CD4-positive, alpha-beta T cell treated with Interleukin-15 for 4 hours (primary cell): ENCODE measurements at places on chromosomes 12 and 14.

GRCh38 chr12:82665142-82665923, 21.4 kb upstream of the TMTC2 start:
- DNase-seq, result no peak

- no peak for DNase-seq
Observed at GRCh38 chr14:99254328-99255009, 17.5 kb downstream of the BCL11B start.

GRCh38 chr14:104895786-104896661, 28.7 kb upstream of the PLD4 start:
- no peak for DNase-seq

DNA sequence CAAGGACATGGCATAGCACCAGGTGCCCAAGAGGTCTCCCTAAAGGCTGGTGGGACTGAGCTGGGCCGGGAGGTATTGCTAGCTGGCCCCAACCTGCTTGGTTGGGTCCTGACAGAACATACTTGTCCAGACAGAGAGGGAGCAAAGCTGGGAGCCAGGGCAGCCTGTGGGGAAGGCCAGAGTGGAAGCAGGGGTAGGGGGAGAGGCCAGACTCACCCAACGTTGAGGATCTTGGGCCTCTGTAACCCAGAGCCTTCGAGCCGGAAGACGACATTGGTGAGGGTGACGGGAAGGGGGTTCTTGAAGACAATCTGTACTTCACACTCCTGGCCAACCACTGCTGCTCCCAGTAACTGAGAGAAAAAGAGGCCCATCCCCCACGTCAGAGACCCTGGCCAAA, 9.0 kb downstream of the TGM1 start:
- DNase-seq, result no peak

GRCh38 chr14:77681196-77682157, 26.3 kb downstream of the ALKBH1 start:
- DNase-seq, result no peak

GRCh38 chr12:55935738-55936151, 4.8 kb downstream of the DGKA start:
- DNase-seq, result no peak

- DNase-seq, result peak; percentile 80
Observed at GRCh38 chr14:92651106-92651757, 97.2 kb downstream of the LGMN start.

GRCh38 chr14:42172304-42172703, 565.6 kb downstream of the LRFN5 start:
- DNase-seq, result no peak

DNA sequence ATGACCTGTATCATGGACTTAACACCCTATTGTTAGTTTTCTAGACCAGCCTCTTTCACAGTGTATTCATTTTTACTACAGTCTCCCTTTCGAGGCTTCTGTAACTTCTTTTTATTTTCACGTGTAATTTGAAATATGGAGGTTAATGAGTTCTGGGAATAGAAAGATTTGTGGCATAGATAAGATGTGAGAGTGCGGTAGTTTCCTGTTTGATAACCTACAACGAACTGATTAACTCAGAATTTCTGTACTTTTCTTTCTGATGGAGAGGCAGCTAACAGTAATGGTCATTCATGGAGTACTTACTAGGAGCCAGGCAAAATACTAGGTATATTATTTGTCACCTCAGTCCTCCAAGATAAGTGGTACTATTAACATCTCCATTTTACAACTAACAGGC, 21.2 kb downstream of the POLR3B start:
- DNase-seq, result peak; percentile 6

DNA sequence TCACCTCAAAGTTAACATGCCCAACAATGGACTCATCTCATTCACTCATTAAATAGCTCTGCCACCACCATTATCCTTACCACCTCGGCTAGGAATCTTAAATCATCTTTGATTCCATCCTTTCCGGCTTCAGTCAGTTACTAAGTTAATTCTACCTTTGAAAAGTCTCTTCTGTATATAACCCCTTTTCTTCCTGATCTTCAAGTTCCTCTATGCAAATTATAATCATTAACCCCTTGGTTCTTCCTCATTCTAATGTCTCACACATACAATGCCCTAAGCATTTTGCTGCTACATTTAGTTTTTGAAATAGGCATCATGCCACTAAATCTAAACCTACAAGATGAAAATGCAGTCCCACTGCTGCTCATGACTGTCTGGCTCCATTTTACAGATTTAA, 51.6 kb downstream of the ATP2B1 start:
- no peak for DNase-seq

- no peak for DNase-seq
Observed at GRCh38 chr12:109771746-109772621, 58.4 kb downstream of the FAM222A start.

DNA sequence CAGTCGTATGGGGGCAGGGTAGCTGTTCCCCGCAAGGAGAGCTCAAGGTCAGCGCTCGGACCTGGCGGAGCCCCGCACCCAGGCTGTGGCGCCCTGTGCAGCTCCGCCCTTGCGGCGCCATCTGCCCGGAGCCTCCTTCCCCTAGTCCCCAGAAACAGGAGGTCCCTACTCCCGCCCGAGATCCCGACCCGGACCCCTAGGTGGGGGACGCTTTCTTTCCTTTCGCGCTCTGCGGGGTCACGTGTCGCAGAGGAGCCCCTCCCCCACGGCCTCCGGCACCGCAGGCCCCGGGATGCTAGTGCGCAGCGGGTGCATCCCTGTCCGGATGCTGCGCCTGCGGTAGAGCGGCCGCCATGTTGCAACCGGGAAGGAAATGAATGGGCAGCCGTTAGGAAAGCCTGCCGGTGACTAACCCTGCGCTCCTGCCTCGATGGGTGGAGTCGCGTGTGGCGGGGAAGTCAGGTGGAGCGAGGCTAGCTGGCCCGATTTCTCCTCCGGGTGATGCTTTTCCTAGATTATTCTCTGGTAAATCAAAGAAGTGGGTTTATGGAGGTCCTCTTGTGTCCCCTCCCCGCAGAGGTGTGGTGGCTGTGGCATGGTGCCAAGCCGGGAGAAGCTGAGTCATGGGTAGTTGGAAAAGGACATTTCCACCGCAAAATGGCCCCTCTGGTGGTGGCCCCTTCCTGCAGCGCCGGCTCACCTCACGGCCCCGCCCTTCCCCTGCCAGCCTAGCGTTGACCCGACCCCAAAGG, 804 bp downstream of the GAPDH start:
- peak; percentile 76 for DNase-seq

- DNase-seq, result no peak
Observed at GRCh38 chr12:29709054-29709453, 74.7 kb downstream of the TMTC1 start.

DNA sequence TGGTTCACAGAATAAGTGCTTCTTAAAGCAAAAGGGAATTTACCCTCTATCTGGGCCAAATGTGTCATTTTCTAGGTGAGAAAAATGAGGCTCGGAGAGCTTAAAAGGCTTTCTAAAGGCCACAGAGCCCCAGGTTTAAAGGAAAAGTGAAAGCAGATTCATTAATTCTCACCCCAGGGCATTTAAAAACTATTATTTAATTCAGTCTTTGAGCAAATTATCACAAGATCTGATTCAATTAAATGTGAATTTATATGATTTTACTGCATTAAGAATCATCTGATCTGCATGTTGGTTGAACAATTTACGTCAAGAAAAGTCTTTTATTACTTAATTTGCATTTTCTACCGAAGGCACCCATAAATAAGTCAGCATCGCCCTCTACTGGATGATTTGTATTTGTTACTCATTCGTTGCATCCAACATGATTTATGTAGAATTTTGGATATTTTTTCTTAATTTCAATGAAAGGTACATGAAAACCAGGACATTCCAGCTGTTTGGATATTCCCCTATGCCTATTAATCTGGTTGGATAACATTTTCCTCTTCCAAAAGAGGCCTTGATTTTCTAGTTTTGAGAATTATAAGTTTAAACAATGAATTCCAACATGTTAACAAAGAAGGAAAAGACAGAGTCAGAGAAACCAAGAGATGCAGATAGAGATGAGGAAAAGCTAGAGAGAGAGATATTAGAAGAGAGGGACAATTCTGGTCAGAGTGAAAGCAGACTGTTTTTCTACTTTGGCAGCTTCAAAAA, 19.1 kb upstream of the DHRS7 start:
- peak; percentile 77 for DNase-seq

GRCh38 chr12:132323171-132324010, 6.0 kb downstream of the GALNT9 start:
- DNase-seq, result no peak

- DNase-seq, result no peak
Observed at GRCh38 chr12:85963326-85963725, 89.2 kb downstream of the NTS start.

DNA sequence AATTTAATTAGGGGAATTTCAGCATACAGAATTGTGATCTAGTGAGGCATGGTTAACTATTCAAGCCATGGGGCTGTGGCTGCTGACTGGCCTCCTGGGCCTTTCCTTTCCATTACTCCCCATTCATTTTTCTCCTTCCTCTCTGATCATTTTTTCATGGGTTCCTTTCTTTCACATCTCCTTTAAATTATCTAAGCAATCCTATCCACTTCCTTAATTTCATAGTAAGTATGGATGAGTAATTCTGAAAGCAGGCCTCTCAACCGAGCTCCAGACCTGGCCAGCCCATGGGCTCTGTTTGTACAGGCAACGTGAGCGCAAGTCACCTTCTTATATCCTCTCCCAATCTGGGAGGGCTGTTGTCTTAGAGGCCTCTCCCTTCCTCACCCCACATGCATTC, 13.4 kb downstream of the CKAP4 start:
- DNase-seq, result no peak

GRCh38 chr14:22540293-22540692, 48.7 kb downstream of the DAD1 start:
- no peak for DNase-seq

DNA sequence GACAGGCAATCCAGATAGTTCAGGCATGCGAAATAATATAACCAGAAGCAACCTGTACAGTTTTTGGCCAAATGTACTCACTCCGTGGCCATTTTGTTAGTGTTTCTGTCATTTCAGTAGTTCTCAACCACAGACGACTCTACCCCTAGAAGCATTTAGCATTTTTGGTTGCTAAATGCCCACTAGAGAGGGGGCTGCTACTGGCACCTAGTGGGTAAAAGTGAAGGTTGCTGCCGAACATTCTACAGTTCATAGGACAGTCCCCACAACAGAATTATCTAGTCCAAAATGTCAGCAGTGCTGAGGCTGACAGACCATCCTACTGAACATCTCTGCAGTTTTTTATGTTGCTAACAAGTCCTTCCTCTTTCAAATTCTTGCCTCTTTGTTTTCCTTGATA, 107.4 kb downstream of the TSHR start:
- peak; percentile 4 for DNase-seq

- no peak for DNase-seq
Observed at GRCh38 chr12:125412506-125412905, 347.3 kb downstream of the AACS start.

DNA sequence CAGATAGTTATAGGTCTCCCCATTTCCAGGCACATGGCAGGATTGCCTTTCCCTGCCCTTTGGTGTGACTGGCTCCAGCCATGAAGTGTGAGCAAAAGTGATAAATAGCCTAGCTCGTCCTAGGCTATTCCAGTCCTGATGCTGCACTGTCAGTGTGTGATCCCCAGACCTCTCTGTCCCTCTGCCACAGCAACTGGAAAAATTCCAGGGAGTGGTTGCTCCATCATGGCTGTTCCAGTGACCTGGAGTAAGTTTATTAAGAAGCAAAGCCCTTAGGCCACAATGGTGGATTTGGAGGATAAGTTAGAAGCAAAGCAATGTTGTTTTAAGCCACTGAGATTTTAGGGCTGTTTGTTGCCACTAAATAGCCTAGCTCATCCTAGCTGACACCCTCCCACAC, 9.8 kb upstream of the KRT83 start:
- DNase-seq, result no peak

DNA sequence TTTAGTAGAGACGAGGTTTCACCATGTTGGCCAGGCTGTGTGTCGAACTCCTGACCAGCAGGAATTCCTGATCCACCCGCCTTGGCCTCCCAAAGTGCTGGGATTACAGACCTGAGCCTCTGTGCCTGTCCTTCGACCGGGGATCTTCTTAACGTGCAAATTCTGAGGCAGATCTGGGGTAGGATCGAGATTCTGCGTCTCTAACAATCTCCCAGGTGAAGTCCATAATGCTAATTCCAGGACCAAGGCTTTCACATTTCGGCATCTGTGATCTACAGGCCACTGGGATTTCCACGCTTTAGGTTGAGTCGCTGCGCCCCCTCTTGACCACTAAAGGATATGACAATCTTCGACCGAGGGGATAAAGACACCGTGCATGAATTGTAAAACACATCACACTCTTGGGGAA, 24.8 kb downstream of the FOS start:
- DNase-seq, result peak; percentile 74

DNA sequence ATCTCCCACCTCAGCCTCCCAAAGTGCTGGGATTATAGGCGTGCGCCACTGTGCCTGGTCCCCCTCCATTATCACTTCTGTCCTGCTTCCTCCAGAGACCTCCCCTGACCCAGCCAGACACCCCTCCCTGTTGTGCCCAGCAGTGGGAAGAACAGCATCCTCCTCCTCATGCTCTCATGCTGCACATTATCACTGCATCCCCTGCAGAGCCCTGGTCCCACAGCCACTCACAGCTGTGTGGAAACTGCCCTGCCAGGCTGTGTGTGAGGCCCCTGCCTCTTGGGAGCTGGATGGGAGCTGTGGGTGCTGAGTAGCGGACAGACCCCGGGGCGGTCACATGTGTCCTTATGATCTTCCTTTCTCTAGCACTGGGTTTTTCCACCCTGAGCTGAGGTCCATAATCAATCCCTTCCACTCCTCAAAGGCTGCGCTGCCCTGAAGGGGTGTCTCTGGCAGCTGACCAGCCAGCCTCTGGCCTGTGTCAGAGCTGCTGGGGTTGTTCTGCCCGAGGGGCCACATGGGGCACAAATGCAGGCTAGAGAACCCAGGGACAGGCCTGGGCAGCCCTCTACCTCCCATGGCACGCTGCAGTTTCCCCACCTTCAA, 9.2 kb downstream of the HIP1R start:
- no peak for DNase-seq

- DNase-seq, result no peak
Observed at GRCh38 chr12:28413460-28414109, 223.3 kb downstream of the CCDC91 start.

DNA sequence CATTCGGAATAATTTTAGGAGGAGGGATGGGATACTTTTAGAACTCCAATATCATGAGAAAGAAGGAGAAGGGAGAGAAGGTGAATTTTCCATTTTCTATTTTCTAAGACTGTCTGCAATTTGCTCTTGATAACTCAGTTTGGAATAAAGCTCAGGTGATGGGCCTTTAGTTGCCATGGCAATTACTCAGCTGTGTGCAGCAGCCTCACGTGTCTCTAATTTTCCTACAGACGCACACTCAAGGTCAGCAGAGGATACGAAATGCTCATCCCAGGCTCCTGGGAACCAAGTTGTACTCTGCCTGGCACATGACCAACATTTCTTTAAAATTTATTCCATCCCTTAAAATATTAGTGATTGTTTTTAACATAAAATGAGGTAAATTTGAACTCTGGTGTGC, 76.7 kb downstream of the TTC8 start:
- DNase-seq, result no peak

DNA sequence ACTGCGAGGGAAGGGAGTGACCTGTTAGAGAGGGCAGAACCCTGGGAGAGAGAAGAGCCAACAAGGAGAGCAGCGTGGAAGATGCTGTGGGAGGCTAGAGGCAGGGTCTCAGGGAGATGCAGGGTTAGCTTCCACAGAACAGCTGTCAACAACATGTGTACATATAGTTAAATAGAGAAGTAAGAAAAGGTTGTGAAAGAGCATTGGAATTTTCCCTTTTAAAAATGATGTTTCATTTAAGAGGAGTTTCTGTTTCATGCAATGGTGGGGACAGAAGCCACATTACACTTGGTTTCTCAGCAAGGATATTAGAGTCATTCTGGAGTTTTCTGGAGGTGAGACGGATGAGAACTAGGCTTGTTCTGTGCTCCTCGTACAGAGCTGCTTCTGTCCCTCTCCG, 23.8 kb upstream of the TBC1D30 start:
- no peak for DNase-seq
